Nucleus accumbens (tissue), 56 donors: ENCODE measurements at places on chromosomes 12 and 14.

DNA sequence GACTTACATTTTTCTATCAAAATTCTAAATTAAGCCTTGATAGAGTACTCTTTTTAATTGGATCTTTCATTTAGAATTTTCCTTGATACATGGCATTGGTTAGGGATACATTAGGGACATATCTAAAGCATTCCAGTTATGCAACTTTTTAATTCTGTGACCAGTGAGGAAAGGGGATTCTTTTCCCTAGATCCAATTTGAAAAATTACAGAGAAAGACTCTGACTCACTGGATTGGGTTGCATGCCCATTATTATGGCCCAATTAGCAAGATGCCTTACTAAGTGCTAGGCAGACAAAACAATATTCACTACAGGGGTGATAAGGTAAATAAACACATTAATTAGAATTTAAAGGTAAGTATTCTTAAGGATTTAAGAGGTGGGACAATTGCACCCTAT is 5.2 kb upstream of the RAD52 start:
- no peak for DNase-seq

DNA sequence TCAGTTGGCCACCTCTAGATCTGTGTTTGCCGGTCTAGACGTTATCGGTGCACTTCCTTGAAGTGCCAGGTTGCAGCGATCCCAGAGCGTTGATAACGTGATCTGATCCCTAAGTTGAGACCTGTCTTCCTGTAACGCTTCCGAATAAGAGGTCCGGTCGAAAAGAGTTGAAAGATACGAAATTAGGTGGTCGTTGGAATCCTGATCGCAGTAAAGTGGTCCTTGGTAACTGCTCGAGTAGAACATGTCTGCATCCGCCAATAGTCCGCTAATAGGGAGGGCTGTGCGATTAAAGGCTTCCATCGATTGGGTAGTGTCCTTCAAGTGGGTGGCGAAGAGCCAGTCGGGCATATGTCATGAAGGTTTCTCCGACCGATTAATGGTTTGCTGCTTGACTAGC is 2.7 kb downstream of the SRSF5 start:
- no peak for DNase-seq

DNA sequence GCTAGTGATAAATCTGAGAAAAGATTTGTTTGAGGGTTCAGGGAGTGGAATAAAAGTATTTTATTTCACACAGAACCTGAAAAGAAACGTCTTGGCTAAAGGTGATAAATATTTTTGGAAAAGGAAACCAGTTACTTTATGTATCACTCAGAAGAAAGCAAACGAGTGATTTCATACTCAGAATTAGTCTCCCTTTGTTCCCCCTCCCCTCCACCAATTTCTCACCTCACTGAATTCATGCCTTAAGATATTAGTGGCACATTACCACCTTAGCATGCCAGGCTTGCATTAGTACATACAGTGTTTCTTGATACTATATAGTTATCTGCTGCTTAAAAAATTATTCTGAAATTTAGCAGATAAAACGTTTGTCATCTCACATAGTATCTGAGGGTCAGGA is 28.2 kb downstream of the G2E3 start:
- DNase-seq: no peak

DNA sequence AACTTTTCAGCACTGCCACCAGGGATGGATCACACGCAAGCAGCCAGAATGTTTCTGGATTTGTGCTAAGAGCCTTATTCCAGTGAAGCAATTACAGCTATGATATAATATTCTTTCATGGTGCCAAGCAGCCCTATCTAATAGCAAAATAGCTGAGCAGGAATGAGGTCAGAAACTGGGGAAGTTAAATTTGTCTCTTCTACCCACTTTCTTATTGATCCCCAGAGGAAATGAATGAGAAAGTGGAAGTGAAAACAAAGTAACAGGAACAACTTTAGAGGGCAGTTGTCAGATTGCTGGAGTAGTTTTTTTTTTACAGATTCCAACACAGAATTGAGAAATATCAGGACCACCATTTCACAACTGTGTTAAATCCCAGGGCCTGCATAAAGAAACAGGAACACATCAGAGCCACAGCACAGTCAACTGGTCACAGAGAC is 44.8 kb downstream of the GCH1 start:
- no peak for DNase-seq

DNA sequence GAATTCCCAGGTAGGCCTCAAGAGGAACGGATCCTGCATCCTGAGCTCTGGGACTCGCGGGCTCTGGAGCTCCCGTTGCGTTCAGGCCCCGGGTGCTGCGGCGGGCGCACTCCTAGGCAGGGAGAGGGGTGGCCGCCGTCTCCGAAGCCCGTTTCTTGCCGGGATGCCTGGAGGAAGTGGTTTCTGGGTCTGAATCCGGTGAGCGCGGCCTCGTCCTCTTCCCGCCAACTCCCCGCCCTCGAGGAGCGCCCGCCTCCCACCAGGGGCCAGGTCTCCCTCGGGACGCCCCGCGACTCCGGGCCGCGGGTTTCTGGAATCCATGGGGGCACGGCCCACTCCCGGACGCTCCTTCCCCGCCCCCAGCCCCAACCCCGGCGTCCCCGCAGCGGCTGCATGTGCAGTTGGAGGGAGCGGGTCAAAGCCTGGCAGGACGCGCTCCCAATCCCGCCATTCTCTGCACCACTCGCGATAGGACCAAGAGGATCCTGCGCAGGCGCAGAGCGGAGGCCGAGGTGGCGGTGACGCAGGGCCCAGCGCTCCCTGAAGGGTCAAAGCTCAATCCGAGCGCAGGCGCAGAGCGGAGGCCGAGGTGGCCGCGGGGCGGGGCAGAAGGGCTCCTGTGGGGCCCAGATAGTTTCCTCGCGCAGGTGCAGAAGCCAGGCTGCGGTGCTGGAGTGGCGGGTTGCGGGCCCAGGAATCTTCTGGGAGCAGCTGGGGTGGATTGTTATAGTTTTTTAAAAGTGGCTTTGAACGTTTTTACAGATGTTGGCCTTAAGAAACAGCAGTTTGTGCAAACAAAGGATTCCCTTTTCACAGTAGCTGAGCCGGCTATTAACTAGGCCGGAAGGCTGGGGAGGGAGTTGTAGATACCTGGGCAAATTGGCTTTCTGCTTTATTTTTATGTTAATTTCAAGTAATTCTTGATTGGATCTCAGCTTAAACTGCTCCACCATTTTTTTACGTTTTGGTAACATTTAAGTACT is 796.4 kb downstream of the AACS start:
- no peak for DNase-seq
